GM12892 (cell line): ENCODE measurements at places on chromosomes 13 and 19.

GRCh38 chr13:31399690-31400089 lies 199.9 kb downstream of the B3GLCT start:
- no peak for DNase-seq

DNA sequence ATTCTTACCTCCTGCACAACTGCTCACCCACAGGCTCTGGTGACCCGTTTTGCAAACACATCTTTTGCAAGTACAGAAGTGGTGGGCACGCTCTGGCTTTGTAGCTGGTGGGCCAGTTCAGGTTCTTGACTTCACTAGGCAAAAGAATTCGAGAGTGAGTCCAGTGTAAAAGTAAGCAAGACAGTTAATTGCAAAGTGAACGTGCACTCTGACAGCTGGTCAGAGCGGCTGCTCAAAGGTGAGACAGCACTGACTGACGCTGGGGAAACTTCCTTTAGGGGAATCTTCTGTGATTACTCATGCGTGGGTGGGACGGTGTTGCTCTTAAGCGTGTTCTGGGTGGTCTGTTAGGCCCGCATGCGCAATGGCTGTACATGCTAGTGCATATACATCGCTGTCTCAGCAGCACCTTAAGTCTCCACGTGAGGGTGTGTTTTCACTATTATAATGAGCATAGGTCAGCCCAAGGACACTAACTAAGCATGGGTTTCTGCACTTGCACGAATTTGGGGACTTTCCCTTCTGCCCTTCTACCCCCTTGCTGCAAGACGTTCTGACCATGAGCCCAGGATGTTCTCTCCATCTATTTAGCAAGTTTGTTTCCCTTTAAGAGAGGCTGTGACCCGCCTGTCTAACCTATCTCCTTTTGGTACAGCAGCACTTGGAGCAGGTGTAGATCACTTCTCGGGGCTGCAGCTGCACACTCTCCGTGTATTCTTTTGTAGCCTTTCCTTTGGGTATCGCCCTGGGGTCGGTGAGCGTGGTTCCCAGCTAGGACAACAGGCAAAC lies 30.2 kb upstream of the CD33 start:
- DNase-seq = no peak

GRCh38 chr13:27174766-27175455 lies 3.3 kb upstream of the USP12 start:
- DNase-seq = no peak

GRCh38 chr13:37492741-37493514 lies 105.6 kb downstream of the POSTN start:
- DNase-seq = no peak

GRCh38 chr13:99375738-99376080 lies 68.5 kb upstream of the GPR183 start:
- DNase-seq = no peak

DNA sequence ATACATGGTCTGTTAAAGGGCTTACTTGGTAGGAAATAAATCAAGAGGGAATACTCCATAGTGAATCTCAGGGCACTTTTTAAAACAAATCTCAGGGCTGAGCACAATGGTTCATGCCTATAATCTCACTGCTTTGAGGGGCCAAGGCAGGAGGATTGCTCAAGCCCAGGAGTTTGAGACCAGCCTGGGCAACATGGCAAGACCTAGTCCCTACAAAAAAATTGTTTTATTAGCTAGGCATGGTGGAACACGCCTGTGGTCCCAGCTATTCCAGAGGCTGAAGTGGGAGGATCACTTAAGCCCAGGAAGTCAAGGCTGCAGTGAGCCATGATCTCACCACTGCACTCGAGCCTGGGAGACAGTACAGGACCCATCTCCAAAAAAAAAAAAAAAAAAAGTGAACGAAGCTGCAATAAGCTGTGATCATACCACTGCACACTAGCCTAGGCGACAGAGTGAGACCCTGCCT lies 25.2 kb downstream of the ABCC4 start:
- DNase-seq = no peak

GRCh38 chr19:5331790-5332189 lies 8.8 kb downstream of the PTPRS start:
- no peak for DNase-seq

DNA sequence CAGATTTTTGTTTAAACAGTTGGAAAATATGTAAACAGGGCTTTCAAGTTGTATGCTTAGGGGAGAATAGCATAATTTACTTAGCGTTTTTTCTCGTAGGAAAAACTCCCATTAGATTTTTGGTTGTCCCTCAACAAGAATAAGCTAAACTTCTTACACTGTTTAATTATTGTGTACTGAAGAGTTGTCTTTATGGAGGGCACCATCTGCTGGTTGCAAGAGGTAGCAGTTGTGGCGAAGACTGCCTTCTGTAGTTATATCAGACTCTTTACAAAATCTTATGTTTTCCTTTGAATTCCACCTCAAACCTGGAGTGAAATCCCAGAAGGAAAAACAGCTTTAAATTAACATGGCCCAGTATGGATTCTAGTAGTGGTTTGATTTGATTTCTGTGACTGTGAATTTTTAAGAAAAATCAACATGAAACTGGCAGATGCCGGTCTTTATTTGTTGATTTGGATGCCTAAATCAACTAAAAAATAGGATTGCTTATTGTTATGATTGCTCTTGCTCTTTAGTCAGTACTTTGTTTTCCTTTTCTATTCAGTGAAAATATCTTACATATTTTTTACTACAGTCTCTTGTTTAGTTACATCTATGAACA lies 53.4 kb downstream of the PDS5B start:
- DNase-seq = no peak

DNA sequence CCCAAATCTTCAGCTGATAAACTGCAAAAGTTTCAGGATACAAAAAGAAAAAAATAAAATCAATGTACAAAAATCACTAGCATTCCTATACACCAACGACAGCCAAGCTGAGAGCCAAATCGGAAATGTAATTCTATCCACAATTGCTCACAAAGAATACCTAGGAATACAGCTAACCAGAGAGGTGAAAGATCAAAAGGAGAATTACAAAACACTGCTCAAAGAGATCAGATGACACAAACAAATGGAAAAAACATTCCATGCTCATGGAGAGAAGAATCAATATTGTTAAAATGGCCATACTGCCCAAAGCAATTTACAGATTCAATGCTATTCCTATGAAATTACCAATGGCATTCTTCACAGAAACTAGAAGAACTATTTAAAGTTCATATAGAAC lies 29.5 kb downstream of the NLRP11 start:
- no peak for DNase-seq

DNA sequence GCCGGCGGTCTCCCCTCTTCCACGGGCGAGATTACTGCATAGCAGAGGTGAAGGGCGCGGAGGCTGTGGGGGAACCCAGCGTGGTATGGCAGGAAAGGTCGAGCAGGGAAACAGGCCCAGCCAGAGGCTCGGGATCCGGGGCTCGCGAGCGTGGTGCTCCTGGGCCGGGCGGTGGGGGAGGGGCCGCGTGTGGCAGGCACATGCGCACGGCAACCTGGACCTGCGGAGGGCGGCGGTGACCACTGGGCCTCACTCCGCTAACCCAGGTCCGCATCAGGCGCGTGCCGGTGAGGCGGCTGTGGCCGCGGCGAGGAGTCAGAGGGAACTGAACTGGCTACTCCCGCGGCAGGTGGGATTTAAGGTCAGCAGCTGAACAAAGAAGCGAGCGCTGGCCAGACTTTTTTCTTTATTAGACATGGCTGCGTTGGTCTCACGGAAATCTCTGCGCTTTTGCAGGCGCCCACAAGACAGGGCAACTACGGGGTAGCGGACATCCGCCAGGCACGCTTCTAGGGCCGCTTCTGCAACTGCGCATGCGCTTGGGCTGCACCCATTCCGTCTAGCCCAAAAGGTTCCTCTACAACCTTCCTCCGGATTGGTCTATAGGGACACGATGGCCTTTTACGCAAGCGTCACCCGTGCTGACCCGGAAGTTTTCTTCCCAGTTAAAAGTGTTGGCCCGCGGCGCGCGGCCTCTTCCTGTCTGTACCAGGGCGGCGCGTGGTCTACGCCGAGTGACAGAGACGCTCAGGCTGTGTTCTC lies at the start of gene RPS5:
Gene RPS5 (plus strand): TSS at position 694 of the 762 bp plus-strand sequence. CDS start 869 bp downstream, outside the sequence.
- peak; percentile 99 for DNase-seq

GRCh38 chr13:40550130-40550529 lies 116.3 kb downstream of the FOXO1 start:
- no peak for DNase-seq

- DNase-seq = no peak
Observed at GRCh38 chr13:32277839-32278238, 37.3 kb downstream of the ZAR1L start.

- DNase-seq = peak; percentile 73
Observed at GRCh38 chr19:35549174-35549788, 3.9 kb downstream of the TMEM147 start.

DNA sequence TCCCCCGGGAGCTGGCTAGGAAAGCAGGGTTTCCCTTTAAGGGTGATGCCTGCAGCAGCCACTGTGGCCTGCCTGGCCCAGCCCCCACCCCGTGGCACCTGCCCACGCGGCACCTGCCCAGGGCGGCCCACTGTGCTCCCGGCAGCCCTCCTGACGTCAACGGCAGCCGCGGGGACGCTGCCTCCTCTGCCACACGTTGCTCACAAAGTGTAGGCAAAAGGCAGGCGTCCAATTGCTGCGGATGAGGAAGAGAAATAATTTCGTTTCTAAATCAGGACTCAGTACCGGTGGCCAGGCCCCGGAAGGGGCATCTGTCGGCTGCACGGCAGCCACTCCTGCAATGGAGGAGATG lies 122.3 kb downstream of the URI1 start:
- DNase-seq = no peak

GRCh38 chr19:10230861-10231611 lies at the start of gene S1PR2:
S1PR2 (minus strand) TSS chr19:10231331; CDS start chr19:10224905, 6,426 bp downstream.
- peak; percentile 85 for DNase-seq

GRCh38 chr13:72545030-72545719 lies 182.3 kb downstream of the MZT1 start:
- DNase-seq = no peak

DNA sequence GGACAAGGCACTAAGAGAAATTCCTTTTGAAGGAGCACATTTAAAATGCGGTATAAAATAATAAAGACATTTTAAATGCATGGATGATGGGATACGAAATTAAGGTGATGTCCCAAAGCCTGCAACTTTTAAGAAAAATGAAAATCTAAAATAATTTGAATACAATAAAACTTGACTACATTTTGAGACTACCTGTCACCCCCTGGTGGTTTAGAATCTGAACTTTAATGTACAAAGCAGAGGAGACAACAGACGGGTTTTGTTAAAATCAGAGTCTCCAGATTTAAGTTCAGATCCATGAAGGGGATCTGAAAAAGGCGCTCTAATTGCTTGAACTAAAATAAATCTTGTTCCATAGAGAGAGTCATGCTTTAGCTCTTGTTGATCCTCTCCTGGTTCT lies 1129.3 kb upstream of the PCDH20 start:
- no peak for DNase-seq

- DNase-seq = no peak
Observed at GRCh38 chr13:27979001-27979643, 9.4 kb downstream of the URAD start.

- DNase-seq = peak; percentile 19
Observed at GRCh38 chr13:29849731-29850212, 645 bp downstream of the UBL3 start.

DNA sequence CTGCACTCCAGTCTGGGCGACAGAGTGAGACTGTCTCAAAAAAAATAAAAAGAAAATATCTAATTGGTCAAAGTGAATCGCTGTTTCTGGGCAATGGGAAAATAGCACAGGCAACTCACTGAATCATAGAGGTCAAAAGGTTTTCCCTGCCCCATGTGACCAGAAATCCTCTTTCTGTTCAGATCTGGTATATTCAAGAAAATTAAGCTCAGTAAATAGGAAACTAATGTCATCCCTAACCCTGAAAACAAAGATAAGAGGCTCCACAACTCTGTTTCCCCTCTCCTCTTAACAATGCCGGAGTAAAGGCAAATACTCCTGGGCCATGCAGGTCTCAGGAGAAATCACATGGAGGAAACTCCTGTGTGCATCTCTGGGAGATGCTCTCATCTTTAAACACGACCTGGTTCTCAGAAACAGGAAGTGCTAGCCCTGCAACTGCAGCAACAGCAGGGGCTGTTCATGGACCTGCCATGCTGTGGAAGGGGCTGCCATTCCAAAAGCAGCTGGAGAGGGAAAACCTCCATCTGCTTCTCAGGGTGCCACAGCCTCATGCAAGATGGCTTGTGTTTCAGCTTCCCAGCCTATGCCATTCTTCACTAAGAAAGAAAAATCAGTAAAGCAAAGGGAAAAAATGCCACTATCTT lies 47.5 kb upstream of the SLC7A9 start:
- no peak for DNase-seq

- no peak for DNase-seq
Observed at GRCh38 chr13:47555235-47555634, 445.8 kb downstream of the SUCLA2 start.

GRCh38 chr13:38824342-38824741 lies 137.5 kb downstream of the FREM2 start:
- no peak for DNase-seq

- DNase-seq = no peak
Observed at GRCh38 chr13:46866150-46866549, 30.7 kb downstream of the HTR2A start.

GRCh38 chr13:99614465-99614885 lies 113.2 kb downstream of the TM9SF2 start:
- no peak for DNase-seq

- DNase-seq = no peak
Observed at GRCh38 chr13:110319774-110320509, 12.9 kb downstream of the COL4A2 start.

DNA sequence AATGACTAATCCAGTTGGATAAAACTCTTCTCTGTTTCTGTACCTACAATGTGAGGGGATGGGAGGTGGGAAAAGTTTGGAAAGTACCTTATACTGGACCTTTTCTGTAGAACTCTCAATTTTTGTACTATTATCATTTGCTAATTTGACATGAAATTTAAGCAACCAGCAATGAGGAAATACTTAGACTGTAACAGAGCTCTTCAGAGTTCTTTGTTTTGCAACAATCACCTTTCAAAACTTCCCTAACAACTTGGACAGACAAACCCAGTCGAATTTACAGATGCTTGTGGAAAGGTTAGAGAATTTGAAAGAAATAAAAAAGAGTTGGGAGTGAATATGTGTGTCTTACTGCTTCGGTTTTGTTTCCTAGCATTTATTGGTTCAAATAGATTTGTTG lies 16.8 kb downstream of the KBTBD7 start:
- no peak for DNase-seq

DNA sequence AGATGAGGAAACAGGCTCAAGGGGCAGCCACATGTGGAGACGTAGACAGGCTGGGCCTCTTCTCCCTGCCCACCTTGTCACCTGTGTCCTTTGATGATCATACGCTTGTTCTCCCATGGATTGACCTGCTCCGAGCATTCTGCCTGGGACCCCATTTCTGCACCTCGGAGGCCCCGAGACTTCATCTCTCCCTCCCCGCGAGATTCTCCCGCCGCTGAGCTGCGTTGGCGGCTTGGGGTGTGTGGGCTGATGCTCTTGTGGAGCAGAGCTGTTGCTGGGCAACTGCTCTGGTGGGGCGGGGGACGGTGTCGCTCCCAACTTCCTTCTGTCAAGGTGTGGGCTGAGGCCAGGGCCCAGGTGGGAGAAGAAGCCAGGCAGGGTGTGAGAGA lies 22.1 kb downstream of the MAST3 start:
- DNase-seq = no peak
